ENCODE measurements at places on chromosomes 2 and 18.

DNA sequence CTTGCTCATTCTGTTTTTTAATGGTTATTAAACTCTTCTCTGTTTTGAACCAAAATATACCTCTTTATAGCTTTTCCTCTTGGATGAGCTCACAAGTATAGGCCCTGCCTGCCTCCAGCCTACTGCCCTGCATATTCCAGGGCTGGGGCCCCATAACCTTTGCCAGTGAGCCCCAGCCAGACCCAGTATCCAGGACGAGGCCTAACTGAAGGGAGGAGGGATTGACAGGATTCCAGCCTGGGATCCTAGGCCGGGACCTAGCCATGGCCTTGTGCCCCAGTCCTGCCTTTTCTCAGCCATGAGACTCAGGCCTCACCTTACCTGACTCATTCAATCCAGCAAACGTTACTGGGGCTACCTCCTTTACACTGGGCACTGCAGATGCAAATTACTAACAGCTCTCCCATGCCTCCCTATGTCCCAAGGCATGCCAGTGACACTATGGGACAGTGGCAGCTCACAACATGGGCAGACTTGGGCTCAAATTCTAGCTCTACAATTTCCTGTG, 159.2 kb downstream of the DDX1 start:
- DNase-seq = no peak

- DNase-seq = no peak
Observed at GRCh38 chr2:168196764-168197180, 50.6 kb downstream of the STK39 start.

GRCh38 chr18:6885992-6886796, 156.7 kb downstream of the ARHGAP28 start:
- DNase-seq = no peak

DNA sequence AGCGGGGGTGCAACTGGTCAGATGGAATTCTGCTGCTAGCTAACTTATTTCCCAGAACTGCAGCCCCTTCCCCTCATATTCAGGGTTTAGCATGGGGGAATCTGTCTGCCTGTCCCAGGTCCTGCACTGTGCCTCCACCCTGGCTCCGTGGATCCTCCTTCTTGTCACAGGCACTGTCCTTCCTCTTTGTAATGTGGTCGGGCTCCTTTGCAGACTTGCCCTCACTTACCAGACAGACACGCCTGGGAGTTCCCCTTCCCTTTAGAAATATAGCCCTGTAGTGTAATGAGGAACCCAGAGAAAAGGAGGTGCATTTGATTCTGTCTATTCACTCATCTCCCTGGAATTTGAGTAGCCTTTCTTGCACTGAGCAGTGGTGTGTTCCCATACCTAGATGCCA, 108.7 kb downstream of the TRIM43 start:
- no peak for DNase-seq

GRCh38 chr2:71930049-71930681, 217.5 kb downstream of the CYP26B1 start:
- DNase-seq = no peak

DNA sequence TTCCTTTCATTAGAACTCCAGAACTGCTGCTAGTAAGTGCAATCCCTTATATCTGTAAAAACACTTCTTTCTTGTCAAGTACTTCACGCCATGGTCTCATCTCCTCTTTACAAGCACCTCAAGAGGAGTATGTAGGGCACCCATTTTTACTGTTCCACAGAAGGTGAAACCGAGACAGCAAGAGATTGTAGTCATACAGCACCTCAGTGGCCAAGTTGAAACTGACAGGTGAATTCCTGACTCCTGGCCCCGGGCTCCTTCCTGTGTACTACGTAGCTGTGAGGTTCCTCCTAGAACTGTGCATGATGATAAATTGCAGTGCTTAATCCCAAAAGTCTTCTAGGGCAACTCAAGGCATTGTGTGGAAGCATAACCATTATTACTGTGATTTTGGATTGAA, 131.5 kb upstream of the MEIS1 start:
- no peak for DNase-seq

- no peak for DNase-seq
Observed at GRCh38 chr2:7819316-7819715, 862.5 kb upstream of the ID2 start.

GRCh38 chr18:11981543-11982366, 448 bp downstream of the IMPA2 start:
- DNase-seq = no peak

DNA sequence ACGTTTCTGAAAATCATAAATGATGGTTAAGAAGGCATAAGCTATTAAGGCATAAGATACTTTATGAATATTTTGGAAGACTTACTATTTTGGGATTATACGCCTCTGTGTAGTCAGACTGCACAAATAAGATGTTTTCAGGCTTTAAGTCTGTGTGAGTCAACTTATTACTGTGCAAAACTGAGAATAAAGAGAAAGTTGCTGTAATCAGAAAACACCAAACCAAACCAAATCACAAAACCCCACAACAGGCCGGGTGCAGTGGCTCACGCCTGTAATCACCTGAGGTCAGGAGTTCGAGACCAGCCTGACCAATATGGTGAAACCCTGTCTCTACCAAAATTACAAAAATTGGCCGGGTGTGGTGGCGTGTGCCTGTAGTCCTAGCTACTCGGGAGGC, 7.7 kb downstream of the CLK1 start:
- no peak for DNase-seq
